Heart right ventricle (tissue), 16 donors: ENCODE measurements at places on chromosomes 7 and 10. TPM values are rescaled to one million over a fixed set of nuclear protein-coding genes. Genes with fewer than 3 reads are reported as not detected.

The MACC1 gene
- 0.26 TPM for total RNA-seq

The STEAP2 gene
- 2.7 TPM for total RNA-seq

DNA sequence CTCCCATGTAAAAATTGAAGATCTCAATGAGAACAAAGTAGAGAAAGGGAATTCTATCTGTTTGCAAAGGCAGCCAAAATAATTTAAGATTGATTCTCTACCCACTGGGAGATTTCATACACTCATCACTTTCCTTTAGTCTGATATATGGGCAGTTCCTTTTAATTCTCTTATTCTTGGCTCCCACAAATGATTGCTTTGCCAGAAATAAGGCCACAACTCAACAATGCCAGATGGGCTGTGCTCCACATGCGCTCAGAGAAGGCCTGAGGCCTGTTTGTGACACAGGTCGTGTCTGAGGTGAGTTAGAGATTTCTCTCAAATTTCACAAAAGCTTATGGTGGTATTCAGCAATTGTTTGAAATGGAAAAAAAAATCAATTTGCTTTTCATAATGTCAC lies 501.9 kb upstream of the SEMA3D start:
- DNase-seq = no peak

GRCh38 chr10:47294501-47294900 lies 5.5 kb upstream of the GDF10 start:
- no peak for DNase-seq

DNA sequence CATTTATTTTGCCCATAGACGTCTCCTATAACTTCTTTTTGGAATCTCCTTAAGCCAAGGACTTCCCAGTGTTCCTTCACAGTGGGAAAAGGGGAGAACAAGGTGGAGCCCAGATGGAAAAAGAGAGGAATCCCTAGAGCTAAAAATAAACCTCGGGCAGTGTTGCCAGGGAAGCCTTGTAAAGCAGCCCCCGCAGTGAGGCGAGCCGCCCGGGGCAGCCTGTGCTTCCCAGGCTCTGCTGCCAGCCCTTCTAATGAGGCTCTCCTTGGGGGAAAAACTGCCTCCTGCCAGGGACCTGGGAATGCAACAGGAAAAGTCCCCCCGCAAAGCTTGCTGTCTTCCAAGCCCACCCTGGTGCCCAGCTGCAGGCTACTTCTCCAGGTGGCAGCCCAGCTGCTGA lies 71.7 kb downstream of the SH3PXD2A start:
- no peak for DNase-seq

- no peak for DNase-seq
These were observed 82.3 kb downstream of the HTR7 start for GRCh38 chr10:90775351-90776028.

- no peak for DNase-seq
These were observed 50.2 kb downstream of the COL17A1 start for GRCh38 chr10:104035194-104036068.

DNA sequence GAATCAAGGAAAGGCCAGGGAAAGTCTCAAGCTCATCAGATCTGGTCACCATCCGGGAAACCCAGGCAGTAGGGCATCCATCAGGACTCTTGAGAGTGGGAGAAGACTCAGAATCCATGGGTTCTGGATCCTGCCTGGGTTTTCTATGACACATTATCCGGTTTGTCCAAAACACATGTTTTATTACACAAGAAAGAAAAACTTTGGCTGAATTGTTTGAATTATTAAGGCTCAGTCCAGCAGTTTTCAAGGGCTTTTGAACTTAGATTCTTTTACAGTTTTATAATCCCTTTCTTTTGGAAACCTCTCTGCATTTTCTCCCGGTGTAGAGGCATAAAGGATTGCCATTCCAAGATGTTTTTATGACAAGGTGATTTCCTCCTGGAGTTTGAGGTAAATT lies 528.5 kb upstream of the MGMT start:
- no peak for DNase-seq

GRCh38 chr7:27958933-27959548 lies 219.1 kb downstream of the TAX1BP1 start:
- DNase-seq = no peak

The HYAL4 gene
- total RNA-seq = not detected

GRCh38 chr10:131201741-131202515 lies 109.6 kb downstream of the TCERG1L start:
- DNase-seq = no peak

GRCh38 chr10:116263870-116264655 lies 8.9 kb downstream of the GFRA1 start:
- DNase-seq = no peak

DNA sequence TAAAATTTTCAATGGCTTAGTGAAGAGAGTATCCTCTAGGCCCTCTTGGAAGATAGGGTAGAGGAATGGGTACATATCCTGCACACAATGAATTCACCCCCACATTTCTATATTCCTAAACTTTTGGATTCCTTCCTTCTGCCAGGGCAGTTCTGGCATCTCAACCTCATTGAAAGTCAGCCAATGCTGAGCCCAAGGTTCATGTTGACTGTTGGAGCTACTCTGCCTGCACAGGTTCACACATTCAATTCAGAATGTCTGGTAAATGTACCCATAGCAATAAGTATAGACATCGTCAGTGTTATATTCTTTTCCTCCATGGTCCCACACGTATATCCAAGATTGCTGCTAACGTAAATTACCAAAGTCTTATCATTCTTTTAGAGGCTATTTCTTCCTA lies 48.9 kb upstream of the STARD3NL start:
- no peak for DNase-seq

The PPP1R3C gene
- 211 TPM for total RNA-seq

The LBX1 gene
- total RNA-seq = not detected

DNA sequence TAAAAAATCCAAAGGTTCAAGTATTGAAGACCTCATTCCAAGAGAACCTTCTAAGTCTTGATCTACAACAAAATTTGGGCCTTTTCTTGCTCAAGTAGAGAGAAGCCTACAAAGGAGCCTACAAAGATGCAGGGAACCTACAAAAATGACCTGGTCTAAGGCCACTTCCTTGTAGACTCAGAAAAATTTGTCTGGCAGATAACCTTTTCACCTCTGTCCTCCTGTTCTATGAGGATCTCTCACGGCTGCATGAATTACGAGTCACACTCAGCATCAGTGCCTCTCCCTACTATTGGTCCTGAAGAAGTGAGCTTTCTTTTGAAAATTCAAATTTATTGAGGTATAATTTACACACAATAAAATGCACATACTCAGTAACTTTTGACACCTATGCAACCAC lies 29.3 kb downstream of the CCNJ start:
- DNase-seq = no peak

The ANKRD2 gene
- total RNA-seq = 46.3 TPM

The CDH23 gene
- 4.5 TPM for total RNA-seq

- DNase-seq = peak; percentile 44
These were observed 5.9 kb downstream of the ADK start for GRCh38 chr10:74156919-74157289.
